T-helper 17 cell (primary cell): ENCODE measurements at places on chromosomes 7 and 10. TPM values are rescaled to one million over a fixed set of nuclear protein-coding genes. Genes with fewer than 3 reads are reported as not detected.
A peak's percentile ranks its signal among the peaks of the same experiment; 100 is the strongest.

The PRLHR gene
- not detected for total RNA-seq

DNA sequence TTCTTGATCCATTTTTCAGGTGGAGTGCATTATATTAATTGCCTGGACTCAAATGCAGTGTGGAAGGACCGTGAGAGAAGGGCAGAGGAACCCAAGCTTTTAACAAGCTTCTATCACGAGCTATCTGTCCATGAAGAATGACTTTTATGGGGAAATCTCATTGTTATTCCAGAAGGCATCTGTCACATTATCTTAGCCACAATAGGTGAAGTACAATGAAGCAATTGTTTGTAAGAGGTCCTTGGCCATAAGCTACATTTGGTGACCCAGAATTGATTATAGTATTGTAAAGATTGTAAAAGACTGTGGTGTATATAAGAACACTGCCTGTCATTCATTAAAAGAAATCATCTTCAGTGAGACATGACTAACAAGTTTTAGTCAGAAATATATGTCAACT is 58.6 kb upstream of the RELN start:
- DNase-seq: no peak
- H3K27ac ChIP-seq: no peak overlapping the region
- no peaks in the 10 kb centered on the region for H3K4me1 ChIP-seq
- no peak overlapping the region for H3K4me3 ChIP-seq

GRCh38 chr10:124265776-124266467 is 152.8 kb downstream of the OAT start:
- peaks cover 42% of the 10 kb centered on the region for H3K27me3 ChIP-seq
- no peaks in the 10 kb centered on the region for H3K36me3 ChIP-seq
- H3K27ac ChIP-seq: no peak overlapping the region
- peaks cover 2% of the 10 kb centered on the region for H3K4me1 ChIP-seq
- no peak for DNase-seq
- H3K4me3 ChIP-seq: no peak overlapping the region

GRCh38 chr10:28008054-28008453 is 9.2 kb upstream of the ODAD2 start:
- H3K27me3 ChIP-seq: peaks cover 57% of the 10 kb centered on the region
- no peak overlapping the region for H3K27ac ChIP-seq
- H3K4me3 ChIP-seq: no peak overlapping the region
- H3K36me3 ChIP-seq: no peaks in the 10 kb centered on the region

The CFAP43 gene
- total RNA-seq: not detected

The AMPH gene
- total RNA-seq: not detected

The ENKUR gene
- 0.85 TPM for total RNA-seq

The KAZALD1 gene
- not detected for total RNA-seq

GRCh38 chr10:115082506-115082905 is 10.7 kb upstream of the ATRNL1 start:
- no peaks in the 10 kb centered on the region for H3K36me3 ChIP-seq
- no peaks in the 10 kb centered on the region for H3K4me1 ChIP-seq
- H3K27me3 ChIP-seq: peaks cover 7% of the 10 kb centered on the region
- no peak overlapping the region for H3K4me3 ChIP-seq
- no peak for DNase-seq

DNA sequence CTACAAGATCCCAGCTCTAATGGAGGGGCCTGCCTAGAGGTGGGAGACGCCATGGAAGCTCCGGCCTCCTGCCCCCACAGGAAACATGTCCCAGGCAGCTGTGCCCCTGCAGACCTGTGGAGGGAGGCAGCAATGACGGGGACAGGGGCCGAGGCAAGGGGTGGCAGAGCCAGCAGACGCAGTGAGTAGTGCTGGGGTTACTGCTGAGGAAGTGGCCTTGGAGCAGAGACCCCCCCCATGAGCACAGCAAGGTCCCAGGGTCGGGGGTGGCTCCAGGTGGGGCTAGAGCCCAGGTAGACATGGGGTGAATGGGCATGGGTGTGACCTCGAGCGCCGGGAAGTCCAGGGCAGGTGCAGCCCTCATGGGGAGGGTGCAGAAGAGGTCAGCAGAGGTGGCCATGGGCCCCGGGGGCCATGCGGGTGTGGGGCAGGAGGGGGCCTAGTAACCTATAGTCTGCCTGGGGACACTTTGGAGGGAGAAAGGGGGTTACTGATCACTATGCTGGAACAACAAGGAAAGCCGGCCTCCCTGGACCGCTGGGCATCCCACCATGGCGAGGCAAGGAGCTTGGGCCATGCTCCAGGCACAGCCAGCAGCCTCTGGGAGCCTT is 45.5 kb downstream of the JAKMIP3 start:
- H3K4me1 ChIP-seq: no peaks in the 10 kb centered on the region
- H3K4me3 ChIP-seq: no peak overlapping the region
- no peaks in the 10 kb centered on the region for H3K36me3 ChIP-seq
- DNase-seq: peak; percentile 6
- H3K27ac ChIP-seq: no peak overlapping the region
- H3K27me3 ChIP-seq: peaks cover 12% of the 10 kb centered on the region

DNA sequence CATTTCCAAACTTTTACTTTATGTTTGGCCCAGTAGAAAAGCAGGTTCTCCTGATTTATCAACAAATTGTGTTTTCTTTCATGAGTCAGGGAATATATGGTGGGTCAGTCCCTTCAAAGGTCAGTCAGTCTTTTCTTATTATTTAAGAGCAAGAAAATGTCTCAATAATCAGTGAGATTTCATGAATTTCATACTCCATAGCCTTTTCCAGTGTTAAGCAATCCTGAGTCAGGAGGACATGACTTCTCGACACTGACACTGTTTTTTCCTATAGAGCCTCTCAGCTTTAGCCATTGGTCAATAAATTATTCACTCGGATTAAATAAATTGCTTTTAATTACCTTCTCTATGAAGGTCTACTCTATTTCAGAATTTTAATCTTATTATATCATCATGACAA is 334.5 kb downstream of the SORCS1 start:
- H3K4me3 ChIP-seq: no peak overlapping the region
- no peak overlapping the region for H3K27ac ChIP-seq
- H3K4me1 ChIP-seq: no peaks in the 10 kb centered on the region
- no peaks in the 10 kb centered on the region for H3K27me3 ChIP-seq
- no peak for DNase-seq

The GPR141 gene
- 0.52 TPM for total RNA-seq

DNA sequence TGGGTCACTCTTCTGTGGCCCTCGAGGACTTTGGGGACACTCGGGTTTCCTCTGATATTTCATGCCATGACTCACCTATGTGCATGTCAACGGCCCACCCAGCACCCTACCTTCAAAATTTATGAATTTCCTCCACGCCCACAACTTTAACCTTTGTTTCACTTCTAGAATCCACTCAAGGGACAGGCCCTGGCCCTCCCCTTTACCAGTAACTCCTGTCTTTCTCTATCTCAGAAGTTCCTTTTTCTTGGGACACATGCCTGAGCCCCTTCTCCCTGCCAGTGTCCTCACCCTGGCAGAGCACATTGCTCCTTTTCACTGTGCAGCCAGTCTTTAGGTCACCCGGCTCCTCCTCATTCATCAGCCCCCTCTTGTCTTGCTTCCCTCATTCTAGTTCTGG is 282.5 kb upstream of the KLF6 start:
- no peak for DNase-seq
- H3K27me3 ChIP-seq: no peaks in the 10 kb centered on the region
- H3K4me1 ChIP-seq: peaks cover 2% of the 10 kb centered on the region
- H3K27ac ChIP-seq: no peak overlapping the region
- no peak overlapping the region for H3K4me3 ChIP-seq

- peaks cover 35% of the 10 kb centered on the region for H3K4me1 ChIP-seq
- peaks cover 74% of the 10 kb centered on the region for H3K27me3 ChIP-seq
- H3K27ac ChIP-seq: peak within 1 kb of the TSS; percentile 51
- peak within 1 kb of the TSS; percentile 83 for H3K4me3 ChIP-seq
- DNase-seq: no peak
- peaks cover 2% of the 10 kb centered on the region for H3K36me3 ChIP-seq
Measured at GRCh38 chr7:132575982-132576720, at the start of gene PLXNA4. Gene PLXNA4, minus strand, starts transcription at chr7:132576470. Its CDS starts 67,777 bp downstream, at chr7:132508693.

- no peak overlapping the region for H3K4me3 ChIP-seq
- H3K36me3 ChIP-seq: no peaks in the 10 kb centered on the region
- H3K27me3 ChIP-seq: peaks cover 40% of the 10 kb centered on the region
- H3K27ac ChIP-seq: no peak overlapping the region
Measured at GRCh38 chr7:26460351-26461085, 168.9 kb downstream of the SNX10 start.

DNA sequence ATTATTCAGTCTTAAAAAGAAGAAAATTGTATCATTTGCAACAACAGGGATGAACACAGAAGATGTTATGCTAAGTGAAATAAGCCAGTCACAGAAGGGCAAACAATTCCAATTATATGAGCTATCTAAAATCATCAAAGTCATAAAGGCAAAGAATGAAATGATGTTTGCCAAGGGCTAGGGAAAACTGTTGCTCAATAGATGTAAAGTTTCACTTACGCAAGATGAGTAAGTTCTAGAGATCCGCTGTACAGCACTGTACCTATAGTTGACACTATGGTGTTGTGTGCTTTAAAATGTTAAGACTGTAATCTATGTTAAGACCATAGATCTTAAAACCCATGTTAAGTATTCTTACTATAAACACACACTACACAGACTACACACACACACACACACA is 904.6 kb upstream of the LRRN3 start:
- no peak overlapping the region for H3K4me3 ChIP-seq
- no peak overlapping the region for H3K27ac ChIP-seq
- no peaks in the 10 kb centered on the region for H3K36me3 ChIP-seq
- H3K4me1 ChIP-seq: no peaks in the 10 kb centered on the region
- H3K27me3 ChIP-seq: no peaks in the 10 kb centered on the region

The ARHGEF35 gene
- total RNA-seq: 2.2 TPM

GRCh38 chr7:75889223-75889825 is 10.5 kb downstream of the RHBDD2 start:
- peaks cover 12% of the 10 kb centered on the region for H3K4me1 ChIP-seq
- H3K36me3 ChIP-seq: no peaks in the 10 kb centered on the region
- no peaks in the 10 kb centered on the region for H3K27me3 ChIP-seq
- H3K4me3 ChIP-seq: peak overlapping the region; percentile 15
- no peak for DNase-seq
- peak overlapping the region; percentile 89 for H3K27ac ChIP-seq

- H3K4me3 ChIP-seq: no peak overlapping the region
- H3K27me3 ChIP-seq: peaks cover 18% of the 10 kb centered on the region
- no peaks in the 10 kb centered on the region for H3K4me1 ChIP-seq
- peaks cover 3% of the 10 kb centered on the region for H3K36me3 ChIP-seq
- H3K27ac ChIP-seq: no peak overlapping the region
- DNase-seq: no peak
Measured at GRCh38 chr7:106418094-106418493, 133.3 kb upstream of the NAMPT start.

DNA sequence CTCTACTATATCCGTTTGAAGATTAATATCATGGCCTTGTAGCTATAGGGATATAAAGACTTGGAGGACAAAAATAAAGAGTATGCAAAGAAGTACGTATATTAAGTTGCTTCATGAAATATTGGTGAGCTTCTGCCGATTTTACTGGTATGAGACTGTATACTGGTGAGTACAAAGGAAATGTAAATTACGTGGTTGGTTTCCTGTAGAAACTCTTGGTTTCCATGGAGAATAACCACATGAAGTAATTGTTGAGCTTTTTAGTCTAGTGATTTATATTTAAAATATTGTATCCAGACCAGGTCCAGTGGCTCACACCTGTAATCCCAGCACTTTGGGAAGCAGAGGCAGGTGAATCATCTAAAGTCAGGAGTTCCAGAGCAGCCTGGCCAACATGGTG is 32.2 kb upstream of the GLI3 start:
- no peak overlapping the region for H3K4me3 ChIP-seq
- H3K36me3 ChIP-seq: no peaks in the 10 kb centered on the region
- DNase-seq: no peak
- H3K4me1 ChIP-seq: no peaks in the 10 kb centered on the region
- no peak overlapping the region for H3K27ac ChIP-seq

DNA sequence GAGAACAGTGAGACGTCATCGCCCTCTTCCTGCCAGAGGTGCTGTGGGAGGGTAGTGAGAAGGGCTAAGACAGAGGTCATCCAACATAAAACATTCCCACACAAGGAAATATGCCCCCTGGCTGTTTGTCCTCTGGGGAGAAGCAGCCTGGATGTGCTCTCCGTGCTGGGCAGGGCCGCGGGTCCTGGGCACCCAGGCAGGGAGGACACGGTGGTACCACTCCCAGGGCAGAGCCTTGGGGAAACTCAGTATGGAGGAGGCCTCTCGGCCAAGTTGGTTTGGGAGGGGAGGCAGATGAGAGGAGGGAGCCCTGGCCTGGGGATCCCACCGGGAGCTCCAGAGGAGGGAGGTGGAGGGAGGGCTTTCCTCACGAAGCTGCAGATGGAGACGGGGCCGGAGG is 129.4 kb downstream of the GLRX3 start:
- H3K27me3 ChIP-seq: no peaks in the 10 kb centered on the region
- H3K27ac ChIP-seq: no peak overlapping the region
- H3K4me3 ChIP-seq: no peak overlapping the region
- H3K36me3 ChIP-seq: peaks cover 2% of the 10 kb centered on the region
